Iris pigment epithelial cell (primary cell): ENCODE measurements at places on chromosomes 5 and 9.

- no peak for DNase-seq
These were observed 18.5 kb downstream of the NPR3 start for GRCh38 chr5:32729651-32730050.

DNA sequence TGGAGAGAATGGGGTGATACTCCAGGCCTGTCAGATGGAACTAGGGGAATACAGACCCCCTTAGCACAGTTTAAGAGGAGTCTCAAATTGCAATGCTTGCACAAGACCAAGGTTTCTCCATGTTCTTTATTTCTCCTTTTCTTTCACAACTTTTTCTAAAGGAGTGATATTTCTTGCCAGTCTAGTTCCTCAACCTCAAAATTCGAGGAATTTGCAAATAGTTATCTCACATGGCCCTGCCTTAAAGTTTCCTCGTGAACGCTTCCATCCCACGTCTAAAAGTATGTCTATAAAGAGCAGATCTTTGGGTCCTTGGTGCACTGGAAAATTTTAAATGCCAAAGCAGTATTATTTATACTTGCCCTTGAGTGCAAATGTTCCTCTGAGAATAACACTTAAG is 373.8 kb upstream of the KLF4 start:
- no peak for DNase-seq

DNA sequence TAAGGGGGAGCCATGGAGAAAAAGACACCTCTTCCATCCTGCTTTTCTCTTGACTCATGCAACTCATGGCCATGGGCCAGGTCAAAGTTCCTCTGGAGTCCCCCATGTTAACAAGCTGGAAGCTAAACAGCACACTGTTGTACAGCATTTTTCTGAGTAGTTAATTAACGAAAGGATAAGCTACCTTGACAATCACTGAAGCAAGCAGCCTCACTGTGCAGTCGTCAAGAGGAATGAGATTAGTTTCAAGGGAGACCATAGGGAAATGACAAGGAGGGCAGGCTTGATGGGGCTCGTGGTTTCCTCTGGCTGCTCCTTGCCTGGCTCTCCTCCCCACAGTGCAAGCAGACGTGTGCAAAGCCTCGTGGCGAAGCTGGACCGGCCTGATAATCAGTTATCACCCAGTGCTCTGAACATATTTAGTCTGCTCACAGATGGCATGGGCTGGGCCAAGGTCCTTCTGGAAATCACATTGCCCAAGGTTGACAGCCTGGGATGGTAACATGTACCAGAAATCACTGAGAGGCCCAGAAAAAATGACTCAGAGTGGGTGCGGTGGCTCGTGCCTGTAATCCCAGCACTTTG is 209.5 kb downstream of the SLIT3 start:
- no peak for DNase-seq

DNA sequence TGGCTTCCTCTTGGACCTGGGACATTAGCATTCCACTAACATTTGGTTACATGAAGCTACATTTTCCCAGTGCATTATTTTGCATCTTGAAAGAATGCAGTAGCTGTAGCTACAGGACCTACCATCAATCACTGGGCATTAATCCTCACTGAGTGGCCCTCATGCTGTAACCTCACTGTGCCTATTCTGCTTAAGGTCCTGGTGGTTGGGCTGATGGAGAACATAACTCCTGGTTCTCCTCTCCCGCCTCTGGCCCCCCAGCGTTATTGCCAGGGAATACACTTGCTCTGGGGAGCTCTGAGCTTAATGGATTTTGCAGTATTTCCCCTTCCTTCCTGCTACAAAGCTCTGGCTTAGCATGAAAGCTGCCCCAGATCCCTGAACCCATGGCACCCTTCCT is 111.5 kb upstream of the EQTN start:
- no peak for DNase-seq

GRCh38 chr9:114574438-114574837 is 13.1 kb upstream of the ATP6V1G1 start:
- DNase-seq, result peak; percentile 23

DNA sequence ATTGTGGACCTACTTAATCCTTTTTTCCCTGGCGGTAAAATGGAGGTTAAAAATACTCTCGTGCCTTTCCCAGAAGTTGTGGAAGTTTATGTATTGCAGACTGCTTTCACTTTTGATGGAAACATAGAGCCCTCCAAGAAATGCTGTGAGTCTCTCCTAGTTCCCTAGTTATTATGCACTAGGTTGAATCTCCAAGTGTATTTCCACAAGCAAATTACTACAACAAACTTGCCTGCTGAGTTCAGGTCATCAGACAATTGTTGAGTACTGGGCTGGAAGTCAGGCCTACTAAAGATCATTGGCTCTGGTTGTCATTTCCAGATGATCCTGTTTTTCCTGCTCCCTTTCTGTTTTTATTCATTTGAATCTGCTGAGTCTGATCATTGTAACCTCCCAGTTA is 104.1 kb downstream of the CD180 start:
- peak; percentile 46 for DNase-seq

DNA sequence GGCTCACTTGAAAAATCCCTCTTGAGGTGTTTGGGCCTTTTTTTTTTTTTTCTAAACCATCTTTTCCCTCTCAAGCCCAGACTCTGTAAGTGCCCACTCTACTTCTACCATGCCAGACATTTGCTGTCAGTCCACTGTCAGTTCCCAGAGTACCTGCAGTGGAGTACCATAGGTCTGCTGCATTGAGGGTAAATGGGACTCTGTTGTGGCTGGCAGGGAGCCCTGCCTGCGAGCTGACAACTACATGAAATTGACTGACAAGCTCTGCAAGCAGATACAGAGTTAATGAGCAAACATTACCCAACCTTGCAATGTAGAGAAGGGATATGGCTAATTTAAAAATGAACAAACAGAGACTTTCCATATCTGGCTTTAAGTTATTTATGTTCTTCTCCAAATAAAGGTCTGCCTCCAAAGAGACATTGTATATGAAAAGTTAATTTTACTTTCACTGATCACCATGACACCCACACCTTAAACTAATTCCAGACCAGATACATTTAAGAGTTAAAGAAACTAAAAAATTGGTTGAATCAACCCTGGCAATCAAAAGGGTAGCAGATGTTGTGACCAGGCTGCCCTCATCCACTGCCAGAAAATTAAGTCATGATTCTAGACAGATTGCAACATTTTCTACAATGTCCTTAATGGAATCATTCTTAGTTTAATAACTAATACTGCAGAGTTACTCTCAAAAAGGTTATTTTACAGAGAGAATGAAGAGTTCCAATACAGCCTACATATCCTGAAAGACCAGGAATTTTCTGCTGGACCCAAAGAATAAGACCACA is 100.4 kb upstream of the PAM start:
- no peak for DNase-seq

GRCh38 chr9:12272471-12273120 is 420.6 kb upstream of the TYRP1 start:
- no peak for DNase-seq

GRCh38 chr5:73637565-73637964 is 11.6 kb downstream of the ARHGEF28 start:
- DNase-seq, result no peak

DNA sequence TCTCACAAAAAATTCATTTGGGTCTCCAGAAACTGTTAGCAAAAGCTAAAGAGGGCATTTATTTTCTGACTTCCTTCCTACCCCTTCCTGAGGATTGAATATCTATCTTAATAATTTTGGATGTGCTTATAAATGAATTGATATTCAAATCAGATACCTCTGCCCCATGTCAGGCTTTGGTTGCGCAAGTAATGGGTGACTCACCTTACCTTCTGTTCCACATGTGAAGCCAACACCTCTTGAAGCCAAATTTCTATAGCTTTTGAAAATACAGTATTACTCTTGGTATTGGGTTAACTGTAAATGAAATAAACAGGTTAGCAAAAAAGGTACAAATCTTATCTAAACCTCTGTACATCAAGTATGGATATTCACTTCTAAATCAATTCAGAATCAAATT is 122.0 kb downstream of the PRDM6 start:
- no peak for DNase-seq

DNA sequence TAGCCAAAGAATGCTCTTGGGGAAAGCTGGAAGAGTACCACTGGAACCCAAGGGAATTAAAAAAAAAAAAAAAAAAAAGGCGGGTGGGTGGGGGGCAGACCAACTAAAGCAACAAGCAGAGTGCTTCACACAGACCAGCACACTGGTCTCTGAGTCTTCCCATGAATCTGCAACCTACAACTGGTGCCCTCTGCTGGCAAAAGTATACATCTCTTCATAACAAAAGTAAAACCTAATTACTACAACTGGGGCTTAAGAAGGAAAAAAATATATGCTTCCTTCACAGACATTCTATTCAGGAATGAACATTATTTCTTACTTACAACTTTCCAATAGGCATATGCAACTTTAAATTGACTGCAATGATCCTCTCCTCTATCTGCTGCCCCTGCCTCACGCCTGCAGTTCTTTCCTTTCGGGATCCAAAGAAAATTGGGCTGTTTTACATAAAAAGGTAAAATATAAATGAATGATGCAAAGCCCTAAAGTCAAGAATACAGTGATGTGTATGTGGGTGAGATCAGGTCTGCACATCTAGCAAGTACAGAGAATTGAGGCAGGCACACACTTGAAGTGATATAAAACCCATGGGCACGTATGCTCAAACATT is 7.2 kb upstream of the KLHL3 start:
- DNase-seq, result peak; percentile 76

- no peak for DNase-seq
These were observed 931.6 kb downstream of the EFNA5 start for GRCh38 chr5:106739127-106739526.

- DNase-seq, result no peak
These were observed 110.0 kb upstream of the DMAC1 start for GRCh38 chr9:7909537-7909936.

DNA sequence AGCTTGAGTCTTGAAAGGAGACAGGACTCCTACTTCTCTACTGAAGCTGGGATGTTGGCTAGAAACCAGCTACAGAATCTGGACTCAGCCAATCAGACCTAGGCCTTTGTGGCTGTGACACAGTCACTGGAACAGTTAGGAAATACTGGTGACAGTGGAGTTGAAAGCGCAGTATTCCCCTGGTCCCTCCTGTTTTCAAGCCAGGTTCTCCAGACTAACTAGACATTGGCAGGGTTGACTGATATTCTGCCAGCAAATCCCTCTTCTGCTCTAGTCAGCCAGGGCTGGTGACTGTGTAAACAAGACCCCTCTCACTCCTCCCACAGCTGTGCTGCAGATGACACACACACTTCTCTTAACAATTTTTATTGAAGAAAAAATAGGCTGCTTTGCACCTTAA is 8.7 kb downstream of the SHROOM1 start:
- peak; percentile 52 for DNase-seq

GRCh38 chr5:97231025-97231636 is 48.1 kb upstream of the RIOK2 start:
- DNase-seq, result peak; percentile 84
